ENCODE measurements at places on chromosomes 11 and 22.

DNA sequence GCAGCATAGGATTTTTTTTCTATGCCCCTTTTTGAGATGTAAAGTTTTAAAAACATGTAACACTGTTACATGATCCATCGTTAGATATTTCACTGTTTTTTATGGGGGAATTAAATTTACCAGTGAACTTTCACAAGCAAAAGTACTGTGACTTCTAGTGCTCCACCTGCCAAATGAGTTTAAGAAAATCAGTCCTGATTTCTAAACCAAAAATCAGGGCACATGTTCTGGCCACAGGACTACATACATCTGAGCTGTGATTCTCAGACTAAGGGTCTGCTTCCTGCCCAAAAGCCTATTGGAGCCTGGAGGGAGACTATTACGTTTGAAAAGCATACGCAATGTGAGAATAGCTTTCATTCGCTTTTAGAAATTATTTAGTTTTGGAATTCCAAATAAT lies 22.5 kb downstream of the TMPRSS13 start:
- DNase-seq = no peak

- no peak for DNase-seq
Observed at GRCh38 chr11:127420139-127420538, 419.6 kb upstream of the KIRREL3 start.

DNA sequence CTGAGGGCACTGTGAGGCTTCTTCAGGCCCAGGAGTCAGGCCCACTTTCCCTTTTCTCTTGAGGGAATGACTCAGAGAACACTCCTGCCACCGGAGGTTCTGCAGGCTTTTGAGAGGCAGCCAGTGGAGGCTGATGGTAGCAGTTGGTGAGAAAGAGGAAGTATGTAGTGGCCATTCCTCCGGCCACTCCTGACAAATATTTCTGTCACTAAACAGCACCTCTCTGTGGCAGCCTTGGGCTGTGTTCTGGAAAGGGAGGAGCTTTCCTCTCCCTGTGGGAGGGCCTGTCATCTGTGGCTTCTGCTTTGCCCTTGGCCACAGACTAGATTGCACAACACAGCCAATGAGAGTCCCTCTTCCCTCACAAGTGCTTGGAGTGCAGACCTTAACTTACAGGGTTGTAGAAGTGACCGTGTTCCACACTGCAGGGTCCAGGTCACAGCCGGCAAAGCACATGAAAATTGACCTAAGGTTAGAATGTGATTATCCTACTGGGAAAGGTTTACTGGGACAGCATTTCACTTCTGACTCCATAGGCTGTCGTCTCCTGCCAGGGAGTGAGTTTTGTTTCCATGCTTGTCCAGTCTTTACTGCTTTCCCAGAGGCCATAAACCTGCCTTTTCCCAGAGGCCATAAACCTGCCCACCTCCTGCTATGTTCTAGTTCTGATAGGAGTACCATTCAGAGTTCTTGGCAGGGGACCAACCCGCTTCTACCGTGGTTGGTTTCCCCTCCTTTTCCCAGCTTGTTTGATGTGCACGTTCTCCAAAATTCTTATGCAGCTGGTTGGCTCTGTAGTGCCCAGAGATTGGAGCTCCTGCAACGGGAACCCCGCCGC lies 33.3 kb downstream of the MARK2 start:
- peak; percentile 59 for DNase-seq

- DNase-seq = no peak
Observed at GRCh38 chr11:47508240-47508957, 44.5 kb downstream of the CELF1 start.

DNA sequence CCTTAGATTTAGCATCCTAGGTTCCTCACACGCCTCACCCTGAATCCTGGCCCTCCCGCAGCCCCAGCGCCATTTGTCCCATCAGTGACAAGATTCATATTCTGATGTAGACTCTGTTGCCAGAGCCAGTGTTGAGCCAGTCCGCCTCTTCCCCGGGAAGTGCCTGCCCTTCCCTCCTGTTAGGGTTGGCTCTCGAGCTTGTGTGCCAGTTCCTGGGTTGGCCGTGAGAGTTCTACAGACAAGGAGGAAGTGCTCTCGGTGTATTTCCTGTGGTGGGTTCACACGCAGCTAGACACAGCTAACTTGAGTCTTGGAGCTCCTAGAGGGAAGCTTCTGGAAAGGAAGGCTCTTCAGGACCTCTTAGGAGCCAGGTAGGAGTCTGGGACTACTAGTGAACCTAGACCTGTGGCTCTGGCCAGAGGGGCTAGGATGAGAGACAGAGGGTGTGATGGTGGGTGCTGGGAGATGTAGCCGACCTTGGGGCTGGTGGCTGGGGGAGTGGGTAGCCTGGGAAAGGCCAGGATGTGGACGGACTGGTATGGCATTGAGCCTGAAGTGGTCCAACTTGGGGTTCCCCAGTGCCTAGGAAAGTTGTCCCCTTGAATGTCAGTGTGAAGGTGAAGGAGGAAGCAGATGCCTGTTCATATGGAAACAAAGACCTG lies at the start of gene IL18BP:
TSS of gene IL18BP (plus strand) at position 261 of the 662 bp plus-strand sequence. CDS start 1,076 bp downstream, outside the sequence.
- DNase-seq = peak; percentile 59

GRCh38 chr22:49216579-49216978 lies 611.1 kb downstream of the BRD1 start:
- no peak for DNase-seq
